HS-27A (cell line): ENCODE measurements at places on chromosomes 4 and X.

- DNase-seq, result no peak
Observed at GRCh38 chr4:82223715-82224114, 150.1 kb downstream of the HNRNPD start.

GRCh38 chr4:85200106-85200505 lies 233.6 kb upstream of the WDFY3 start:
- no peak for DNase-seq

- no peak for DNase-seq
Observed at GRCh38 chr4:150826306-150826705, 188.8 kb downstream of the LRBA start.

DNA sequence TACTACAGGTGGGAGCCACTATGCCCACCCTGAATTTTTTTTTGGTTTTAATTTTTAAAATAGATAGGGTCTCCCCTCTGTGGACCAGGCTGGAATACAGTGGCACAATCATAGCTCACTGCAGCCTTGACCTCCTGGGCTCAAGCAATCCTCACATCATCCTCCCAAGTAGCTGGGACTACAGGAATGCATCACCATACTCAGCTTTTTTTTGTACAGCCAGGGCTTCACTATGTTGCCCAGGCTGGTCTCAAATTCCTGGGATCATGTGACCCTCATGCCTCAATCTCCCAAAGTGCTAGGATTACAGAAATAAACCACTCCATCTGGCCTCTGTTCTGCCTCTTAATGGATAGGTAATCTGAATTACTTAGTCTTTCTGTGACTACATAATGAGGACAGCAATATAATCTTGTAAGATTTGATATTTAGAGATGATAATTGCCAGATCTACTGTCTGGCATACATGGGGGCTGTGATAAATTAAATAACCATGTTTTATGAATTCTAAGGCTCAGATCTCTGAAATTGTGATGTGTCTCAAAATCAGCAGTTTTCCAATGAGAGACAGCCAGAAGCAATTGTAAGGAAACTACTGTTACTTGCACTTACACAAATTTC lies 26.7 kb downstream of the PDS5A start:
- no peak for DNase-seq

GRCh38 chrX:153511784-153512500 lies 5.5 kb upstream of the ATP2B3 start:
- DNase-seq, result no peak

DNA sequence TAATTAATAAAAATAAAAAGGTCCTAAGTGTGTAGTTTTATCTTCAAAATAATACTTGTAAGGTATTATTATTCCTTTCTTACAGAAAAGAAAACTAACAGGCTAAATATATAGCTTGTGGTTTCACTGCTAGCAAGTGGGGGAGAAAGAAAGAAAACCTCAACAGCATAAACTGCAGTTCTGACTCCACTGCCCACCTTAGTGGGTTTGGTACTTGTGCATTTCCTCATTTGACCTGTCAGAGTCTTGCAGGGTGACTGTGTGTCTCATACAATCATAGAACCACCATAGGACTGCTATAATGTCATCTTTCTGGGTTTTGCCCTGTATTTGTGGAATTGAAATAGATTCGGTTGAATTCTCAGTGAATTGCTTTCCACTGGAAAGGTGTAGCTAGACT lies 94.7 kb upstream of the PUDP start:
- no peak for DNase-seq

DNA sequence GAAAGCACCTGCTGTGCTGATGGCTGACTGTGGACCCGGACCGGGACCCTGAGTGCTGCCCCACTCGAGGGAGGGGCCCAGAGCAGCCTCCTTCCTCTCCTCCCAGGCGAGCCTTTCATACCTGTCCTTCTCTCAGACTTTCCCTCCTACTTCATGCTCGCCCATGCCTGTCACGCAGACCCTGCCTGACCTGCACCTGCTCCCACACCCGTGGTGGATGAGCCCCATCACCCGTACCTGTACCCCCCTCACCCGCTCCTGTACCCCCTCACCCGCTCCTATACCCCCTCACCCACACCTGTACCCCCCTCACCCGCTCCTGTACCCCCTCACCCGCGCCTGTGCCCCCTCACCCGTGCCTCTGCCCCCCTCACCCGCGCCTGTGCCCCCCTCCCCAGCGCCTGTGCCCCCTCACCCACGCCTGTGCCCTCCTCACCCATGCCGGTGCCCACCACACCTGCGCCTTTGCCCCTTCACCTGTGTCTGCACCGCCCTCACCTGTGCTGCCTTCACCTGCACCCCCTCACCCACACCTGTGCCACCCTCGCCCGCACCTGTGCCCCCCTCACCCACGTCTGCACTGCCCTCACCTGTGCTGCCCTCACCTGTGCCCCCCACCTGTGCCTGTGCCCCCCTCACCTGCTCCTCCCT lies 5.8 kb downstream of the MAEA start:
- DNase-seq, result no peak

DNA sequence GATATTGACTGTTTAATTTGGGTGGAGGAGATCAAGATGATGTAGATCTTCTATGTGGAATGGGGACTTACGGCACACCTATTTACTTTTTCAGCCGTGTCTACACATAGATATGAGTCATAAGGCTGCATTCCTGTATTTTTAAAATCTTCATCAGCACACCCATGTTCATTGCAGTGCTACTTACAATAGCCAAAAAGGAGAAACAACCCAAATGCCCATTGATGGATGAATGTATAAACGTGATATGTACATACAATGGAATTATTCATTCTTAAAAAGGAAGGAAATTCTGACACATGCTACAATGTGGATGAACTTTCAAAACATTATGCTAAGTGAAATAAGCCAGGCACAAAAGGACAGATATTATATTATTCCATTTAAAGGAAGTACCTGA lies 98.6 kb downstream of the AASDH start:
- no peak for DNase-seq

GRCh38 chr4:175705407-175705806 lies 106.7 kb downstream of the GPM6A start:
- DNase-seq, result no peak

GRCh38 chrX:80817002-80817401 lies 7.3 kb upstream of the BRWD3 start:
- no peak for DNase-seq

GRCh38 chr4:185576314-185576961 lies 41.1 kb upstream of the PDLIM3 start:
- DNase-seq, result no peak
